Ovary (tissue), 10 donors: ENCODE measurements at places on chromosomes 16 and 17.

GRCh38 chr17:80731323-80731722 lies 186.7 kb downstream of the RPTOR start:
- no peaks in the 10 kb centered on the region for H3K27me3 ChIP-seq
- no peak for DNase-seq
- H3K36me3 ChIP-seq: no peaks in the 10 kb centered on the region
- no peaks in the 10 kb centered on the region for H3K4me1 ChIP-seq
- H3K4me3 ChIP-seq: no peak overlapping the region
- H3K27ac ChIP-seq: no peak overlapping the region

DNA sequence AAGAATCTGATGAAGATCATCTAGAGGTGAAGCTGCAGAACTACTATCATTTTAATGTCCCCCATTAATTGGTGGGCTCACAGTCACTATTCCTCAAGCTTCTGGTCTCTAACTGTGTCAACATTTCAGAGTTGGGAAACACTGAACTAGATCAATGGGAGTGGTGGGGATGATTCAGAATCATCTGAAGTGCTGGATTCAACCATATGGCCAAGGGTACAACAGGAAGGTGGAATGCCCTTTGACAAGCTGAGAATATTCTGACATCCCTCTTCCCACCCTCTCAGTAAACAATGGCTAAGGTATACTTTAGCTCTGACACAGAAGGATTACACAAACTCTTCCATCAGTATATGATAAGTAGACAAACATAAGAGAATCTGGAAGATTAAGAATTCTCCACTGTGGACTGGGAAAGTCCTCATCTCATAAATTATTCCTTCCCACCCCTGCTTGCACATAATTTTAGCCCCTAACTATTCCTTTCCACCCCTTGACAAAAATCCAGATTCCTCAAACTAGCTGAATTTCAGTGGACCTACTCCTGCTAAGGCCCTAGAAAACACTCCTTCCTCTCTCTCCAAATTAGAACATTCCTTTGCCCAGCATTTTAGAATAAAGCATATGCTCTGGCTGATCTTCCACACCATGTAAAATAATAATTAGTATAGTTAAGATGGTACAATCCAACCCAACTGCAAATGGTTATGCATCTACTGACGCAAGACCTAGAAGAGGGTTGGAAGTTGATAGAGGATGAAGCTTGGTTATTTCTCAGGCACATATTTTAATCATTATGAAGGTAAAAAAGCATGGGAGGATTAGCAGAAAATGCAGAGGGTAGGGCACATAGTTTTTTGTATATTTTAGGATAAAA lies 16.3 kb upstream of the RFFL start:
- DNase-seq: no peak
- no peak overlapping the region for H3K4me3 ChIP-seq
- no peaks in the 10 kb centered on the region for H3K4me1 ChIP-seq
- H3K27ac ChIP-seq: no peak overlapping the region
- H3K27me3 ChIP-seq: no peaks in the 10 kb centered on the region

- H3K27me3 ChIP-seq: no peaks in the 10 kb centered on the region
- H3K36me3 ChIP-seq: no peaks in the 10 kb centered on the region
- no peak for DNase-seq
- H3K27ac ChIP-seq: no peak overlapping the region
These were observed 13.9 kb upstream of the PMP22 start for GRCh38 chr17:15278924-15279477.

DNA sequence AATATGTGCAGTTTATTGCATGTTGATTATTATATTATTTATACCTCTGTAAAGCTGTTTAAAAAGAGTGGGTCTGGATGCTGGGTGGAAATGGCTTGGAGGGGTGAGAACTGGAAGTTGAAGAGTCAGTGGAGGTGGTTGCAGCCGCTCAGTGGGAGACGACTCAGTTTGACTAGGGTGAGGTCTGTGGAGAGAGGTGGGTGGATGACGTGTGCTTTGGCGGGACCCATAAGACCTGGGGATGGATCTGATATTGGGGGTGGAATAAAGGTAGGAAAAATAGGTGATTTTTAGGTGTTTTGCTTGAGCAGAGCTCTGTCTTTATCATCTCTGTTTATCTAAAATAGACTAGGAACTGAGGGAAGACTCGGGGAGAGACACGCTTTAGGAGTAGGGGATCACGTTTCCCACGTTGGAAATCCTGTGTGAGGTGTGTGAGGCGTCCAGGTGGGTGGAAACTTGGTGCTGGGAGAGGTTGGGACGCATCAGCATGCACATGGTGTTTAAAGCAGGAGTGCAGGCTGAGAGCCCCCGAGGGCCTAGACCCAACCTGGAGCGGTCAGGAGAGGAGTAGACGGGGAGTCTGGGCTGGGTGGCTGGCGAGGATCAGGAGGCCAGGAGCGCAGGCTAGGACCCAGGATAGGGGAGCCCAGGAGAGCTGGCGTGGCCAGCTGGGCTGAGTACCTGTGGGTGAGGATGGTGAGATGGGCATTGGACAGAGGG lies 17.2 kb downstream of the NT5M start:
- H3K27ac ChIP-seq: no peak overlapping the region
- H3K36me3 ChIP-seq: no peaks in the 10 kb centered on the region
- peak; percentile 3 for DNase-seq
- H3K4me1 ChIP-seq: no peaks in the 10 kb centered on the region
- H3K27me3 ChIP-seq: no peaks in the 10 kb centered on the region

DNA sequence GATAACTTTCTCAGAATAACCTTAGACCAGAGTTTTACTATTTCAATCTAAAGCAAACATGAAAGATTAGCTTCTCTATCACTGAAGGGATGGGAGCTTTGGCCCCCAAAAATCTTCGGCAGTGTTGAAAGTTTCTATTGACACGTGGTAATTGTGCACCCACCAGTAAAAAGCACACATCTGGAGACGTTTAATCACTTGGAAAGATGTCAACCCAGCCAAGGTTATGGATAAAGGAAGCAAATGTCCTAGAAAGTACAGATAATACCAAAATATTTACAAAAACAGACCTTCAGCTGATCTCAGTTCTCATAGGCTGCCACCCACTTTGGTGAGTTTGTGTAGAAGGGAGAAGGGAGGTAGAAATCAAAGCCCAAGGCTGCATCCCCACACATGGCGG lies 5.3 kb downstream of the MYCBPAP start:
- no peaks in the 10 kb centered on the region for H3K27me3 ChIP-seq
- no peaks in the 10 kb centered on the region for H3K36me3 ChIP-seq
- no peak overlapping the region for H3K4me3 ChIP-seq
- H3K4me1 ChIP-seq: peaks cover 29% of the 10 kb centered on the region
